Natural killer cell (primary cell): ENCODE measurements at places on chromosomes 4 and X. TPM values are rescaled to one million over a fixed set of nuclear protein-coding genes. Genes with fewer than 3 reads are reported as not detected.

DNA sequence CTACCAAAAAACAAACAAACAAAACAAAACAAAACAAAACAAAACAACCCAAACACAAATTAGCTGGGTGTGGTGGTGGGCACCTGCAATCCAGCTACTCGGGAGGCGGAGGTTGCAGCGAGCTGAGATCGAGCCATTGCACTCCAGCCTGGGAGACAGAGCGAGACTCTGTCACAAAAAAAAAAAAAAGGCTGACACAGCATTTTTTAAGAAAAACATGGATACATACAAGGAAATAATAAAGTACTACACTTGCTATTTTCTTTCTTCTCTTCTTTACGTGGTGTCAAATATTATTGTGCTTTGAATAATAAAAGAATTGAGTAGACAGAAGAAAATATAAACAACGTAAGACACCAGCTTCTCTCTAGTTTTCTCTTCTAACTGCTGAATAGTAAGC lies 73.9 kb downstream of the TEX11 start:
- no peaks in the 10 kb centered on the region for H3K27me3 ChIP-seq
- DNase-seq = no peak
- H3K36me3 ChIP-seq = no peaks in the 10 kb centered on the region
- no peaks in the 10 kb centered on the region for H3K4me1 ChIP-seq
- no peak overlapping the region for H3K27ac ChIP-seq

GRCh38 chr4:105951198-105951597 lies 55.9 kb downstream of the NPNT start:
- no peaks in the 10 kb centered on the region for H3K36me3 ChIP-seq
- no peak for DNase-seq
- H3K4me3 ChIP-seq = no peak overlapping the region
- H3K4me1 ChIP-seq = no peaks in the 10 kb centered on the region
- no peak overlapping the region for H3K27ac ChIP-seq
- H3K27me3 ChIP-seq = no peaks in the 10 kb centered on the region

DNA sequence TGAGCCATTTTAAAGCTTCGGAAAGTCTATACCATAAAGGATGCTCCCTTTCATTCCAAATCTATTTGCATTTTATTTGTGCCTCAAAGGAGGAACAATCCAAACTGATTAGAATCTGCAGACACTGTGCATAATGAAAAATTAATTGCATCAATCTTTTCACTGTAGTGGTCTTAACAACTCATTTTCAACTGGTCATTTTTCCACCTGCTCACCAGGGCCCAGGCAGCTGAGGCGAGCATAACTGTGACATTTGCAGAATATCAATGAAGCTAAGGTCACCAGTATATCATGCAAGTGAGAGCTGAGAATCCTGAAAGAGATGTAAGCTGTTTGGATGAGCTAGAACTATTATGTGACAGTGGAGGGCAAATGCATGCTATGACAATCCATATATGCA lies 387.3 kb upstream of the TECRL start:
- no peak overlapping the region for H3K27ac ChIP-seq
- DNase-seq = no peak
- no peaks in the 10 kb centered on the region for H3K27me3 ChIP-seq
- H3K4me1 ChIP-seq = no peaks in the 10 kb centered on the region
- H3K4me3 ChIP-seq = no peak overlapping the region

- H3K36me3 ChIP-seq = no peaks in the 10 kb centered on the region
- H3K27me3 ChIP-seq = no peaks in the 10 kb centered on the region
- H3K4me3 ChIP-seq = no peak overlapping the region
- no peak for DNase-seq
- peaks cover 10% of the 10 kb centered on the region for H3K4me1 ChIP-seq
- H3K27ac ChIP-seq = peak overlapping the region; percentile 6
Measured at GRCh38 chrX:1545776-1546408, 8.9 kb upstream of the P2RY8 start.

- H3K4me3 ChIP-seq = no peak overlapping the region
- no peaks in the 10 kb centered on the region for H3K36me3 ChIP-seq
- no peaks in the 10 kb centered on the region for H3K27me3 ChIP-seq
- H3K27ac ChIP-seq = no peak overlapping the region
- no peaks in the 10 kb centered on the region for H3K4me1 ChIP-seq
Measured at GRCh38 chrX:26328608-26329319, 112.8 kb downstream of the MAGEB5 start.

The CFAP99 gene
- not detected for total RNA-seq

The CFAP47 gene
- total RNA-seq = not detected
